ENCODE measurements at places on chromosomes 1 and 21.

DNA sequence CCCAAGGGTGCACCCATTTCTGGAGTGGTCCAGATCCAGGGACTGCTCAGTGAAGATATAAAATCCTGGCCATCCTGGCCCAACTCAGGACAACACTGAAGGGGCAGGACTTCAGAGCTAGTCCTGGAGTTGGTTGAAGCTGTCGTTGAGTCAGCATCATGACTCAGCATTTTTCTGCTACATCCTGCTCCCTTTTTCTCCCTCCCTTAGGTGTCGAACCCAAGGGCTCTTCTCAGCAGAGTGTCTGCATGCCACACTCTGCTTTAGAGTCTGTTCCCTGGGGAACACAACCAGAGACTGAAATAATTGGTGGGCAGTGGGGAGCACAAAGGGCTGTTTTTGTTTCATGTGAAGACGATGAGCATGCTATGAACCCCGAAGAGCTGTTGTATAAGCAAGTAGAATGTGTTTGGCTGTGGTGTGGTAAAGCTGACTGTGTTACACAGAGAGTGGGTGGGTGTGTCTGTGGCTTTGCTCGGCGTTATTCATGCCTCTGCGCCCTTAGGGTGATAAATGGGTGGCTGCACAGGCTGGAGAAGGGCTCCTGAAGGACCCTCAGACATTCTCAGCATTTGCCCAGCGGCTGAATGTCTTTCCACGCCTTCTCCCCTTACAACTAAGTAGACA lies 167.2 kb downstream of the CYYR1 start:
- DNase-seq = peak; percentile 86

DNA sequence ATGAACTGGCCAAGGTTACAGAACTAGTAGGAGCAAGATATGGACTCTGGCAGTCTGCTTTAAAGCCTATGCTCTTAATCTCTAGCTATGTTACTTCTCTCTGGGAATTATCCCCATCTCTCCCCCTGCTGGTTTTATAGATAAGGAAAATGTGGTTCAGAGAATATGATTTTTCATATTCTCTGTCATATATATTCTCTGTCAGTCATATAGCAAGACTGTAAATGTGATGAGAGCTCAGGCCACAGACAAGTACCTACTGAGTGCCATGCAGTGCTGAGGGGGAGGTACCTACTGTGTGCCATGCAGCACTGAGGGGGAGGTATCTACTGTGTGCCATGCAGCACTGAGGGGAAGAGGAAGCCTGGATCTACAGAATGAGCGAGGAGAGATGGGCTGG lies 220.3 kb upstream of the FGGY start:
- no peak for DNase-seq

DNA sequence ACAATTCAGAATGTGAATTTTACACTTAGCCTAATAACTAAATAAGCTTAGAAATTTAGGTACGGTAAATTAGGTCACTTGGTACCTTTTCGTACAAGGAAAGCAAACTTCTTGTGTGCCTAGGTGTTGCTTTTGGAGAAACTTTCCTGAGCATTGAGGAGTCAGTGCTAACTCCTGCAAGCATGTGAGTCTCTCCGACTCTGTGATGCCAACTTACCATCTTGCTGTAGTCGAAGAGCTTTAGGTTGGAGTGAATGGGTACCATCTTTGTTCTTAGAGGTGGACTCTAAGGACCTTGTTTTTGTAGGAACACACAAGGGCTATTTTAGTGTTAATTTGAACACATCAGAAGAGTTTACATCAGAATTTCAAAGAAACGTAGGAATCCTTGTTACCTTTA lies 688.9 kb downstream of the USP25 start:
- DNase-seq = no peak

- no peak for DNase-seq
These were observed 181.5 kb downstream of the PLPP3 start for GRCh38 chr1:56397811-56398231.

- DNase-seq = peak; percentile 38
These were observed 1.6 kb downstream of the COG2 start for GRCh38 chr1:230643908-230644307.

DNA sequence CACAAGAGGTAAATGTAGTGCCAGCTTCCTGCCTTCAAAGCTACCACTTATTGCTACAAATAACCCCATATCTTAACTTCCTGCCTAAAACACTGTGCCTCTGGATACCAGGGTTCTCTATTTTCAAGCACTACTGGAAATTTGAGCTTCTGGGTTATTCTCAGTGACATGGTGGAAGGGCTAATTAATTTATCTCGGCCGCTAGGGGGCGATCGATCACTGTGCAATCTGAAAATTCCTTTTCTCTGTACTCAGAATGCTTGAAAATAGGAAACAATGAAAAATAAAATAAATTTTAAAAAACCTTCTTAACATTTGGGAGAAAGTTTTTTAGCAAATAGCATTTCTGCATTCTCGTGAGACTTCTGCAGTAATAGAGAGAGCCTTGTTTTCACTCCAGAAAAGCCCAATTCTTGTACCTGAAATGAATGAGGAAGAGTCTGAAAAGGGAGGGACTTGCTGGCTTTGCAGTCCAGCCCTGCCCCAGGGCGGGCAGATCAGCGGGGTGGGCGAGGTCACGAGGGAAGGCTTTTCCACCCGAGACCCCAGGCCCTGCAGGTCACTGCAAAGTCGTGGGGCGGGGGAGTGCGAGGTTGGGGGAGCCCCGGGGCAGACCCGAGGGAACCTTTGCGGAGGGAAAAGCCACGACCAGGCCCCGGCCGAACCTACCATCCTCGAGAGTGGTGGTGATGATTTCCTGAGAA lies 276.7 kb downstream of the PCP4 start:
- peak; percentile 40 for DNase-seq

GRCh38 chr1:48831120-48831978 lies 54.7 kb upstream of the BEND5 start:
- DNase-seq = no peak

DNA sequence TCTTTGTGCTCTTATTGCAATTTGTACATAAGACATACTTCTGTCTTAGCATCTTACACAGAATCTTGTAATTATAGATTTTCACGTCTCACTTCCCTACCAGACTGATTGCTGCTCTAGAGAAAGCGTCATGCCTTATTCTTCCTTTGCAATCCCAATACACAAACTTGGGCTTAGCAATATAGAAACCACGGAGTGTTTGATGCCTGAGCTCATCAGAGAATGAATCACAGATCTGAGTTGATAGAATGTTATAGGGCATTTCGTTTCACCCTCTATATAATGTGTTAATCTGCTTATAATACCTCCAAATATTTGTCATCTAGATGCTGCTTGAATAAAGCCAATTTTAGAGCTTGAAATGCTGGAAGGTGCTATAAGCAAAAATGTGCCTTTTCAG lies 6.6 kb downstream of the FMO1 start:
- DNase-seq = peak; percentile 54

GRCh38 chr1:85328713-85329397 lies 52.4 kb upstream of the BCL10 start:
- DNase-seq = peak; percentile 99

DNA sequence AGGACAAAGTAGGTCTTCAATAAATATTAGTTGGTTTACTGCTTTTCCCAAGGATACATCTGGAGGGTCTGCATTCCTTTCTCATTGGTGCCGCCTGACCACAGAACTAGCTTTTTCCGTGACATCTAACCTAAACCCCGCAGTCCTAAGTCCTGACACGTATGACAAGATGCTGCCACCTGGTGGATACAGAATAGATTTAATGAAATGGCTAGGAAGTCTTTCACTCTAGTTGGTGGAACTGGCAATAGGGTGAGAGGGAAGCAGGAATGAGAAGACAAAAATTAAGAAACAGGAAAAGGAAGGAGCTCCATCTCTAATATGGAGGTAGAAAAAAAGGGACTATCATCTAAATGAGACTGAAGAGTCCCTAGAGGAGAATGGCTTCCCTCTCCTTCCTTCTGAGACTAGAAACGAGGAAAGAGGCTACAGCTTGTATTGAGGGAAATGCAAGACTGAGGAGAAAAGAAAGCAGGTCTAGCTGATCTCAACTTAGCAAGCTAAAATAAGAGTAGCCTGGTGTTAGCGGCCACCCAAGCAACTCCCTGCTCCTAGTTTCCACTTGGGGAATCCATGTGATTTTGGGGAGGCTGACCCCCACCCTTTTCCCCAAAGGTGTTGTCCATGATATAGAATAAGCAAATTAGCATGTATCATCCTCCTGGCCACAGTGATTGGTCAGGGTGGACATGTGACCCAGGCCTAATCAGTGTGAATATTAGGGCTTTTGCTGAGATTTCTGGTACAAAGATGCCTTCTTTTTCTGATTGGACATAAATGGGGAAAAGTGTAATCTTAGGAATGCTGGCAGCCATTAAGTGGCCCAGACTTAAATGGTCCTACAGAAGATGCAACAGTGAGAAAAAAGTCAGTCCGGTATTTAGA lies 5.9 kb downstream of the RFX5 start:
- DNase-seq = peak; percentile 84

DNA sequence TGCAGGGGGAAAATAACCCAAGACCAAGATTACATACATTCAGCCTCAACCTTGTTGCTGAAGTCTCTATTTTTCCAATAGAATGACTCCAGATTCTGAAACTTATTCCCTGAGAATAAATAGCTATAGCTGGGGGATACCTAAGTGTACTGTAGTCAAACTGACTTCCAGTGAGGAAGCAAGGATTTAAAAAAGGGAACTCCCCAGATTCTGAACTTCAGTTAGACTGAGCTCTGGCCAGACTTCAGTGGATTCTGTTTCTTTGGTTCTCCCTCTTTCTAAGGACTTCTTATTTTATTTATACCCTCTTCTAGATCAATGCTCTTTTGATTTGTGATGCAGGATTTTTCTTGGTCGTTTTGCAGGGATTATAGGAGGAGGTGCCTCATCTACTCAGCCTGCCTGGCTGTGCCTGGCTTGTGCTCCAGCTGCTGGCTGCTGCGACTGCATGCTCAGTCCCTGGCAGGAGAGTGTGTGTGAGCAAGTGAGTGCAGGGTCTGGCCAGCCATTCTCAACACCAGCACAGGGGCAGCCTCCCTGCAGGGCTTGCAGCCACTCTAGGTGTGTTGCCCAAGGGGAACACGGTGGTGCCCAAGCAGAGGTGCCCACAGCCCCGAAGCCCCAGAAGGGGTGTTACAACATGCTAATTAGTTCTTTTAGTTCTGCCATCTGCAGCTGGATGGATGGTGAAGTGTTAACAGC lies 43.0 kb downstream of the SPATA17 start:
- DNase-seq = no peak

DNA sequence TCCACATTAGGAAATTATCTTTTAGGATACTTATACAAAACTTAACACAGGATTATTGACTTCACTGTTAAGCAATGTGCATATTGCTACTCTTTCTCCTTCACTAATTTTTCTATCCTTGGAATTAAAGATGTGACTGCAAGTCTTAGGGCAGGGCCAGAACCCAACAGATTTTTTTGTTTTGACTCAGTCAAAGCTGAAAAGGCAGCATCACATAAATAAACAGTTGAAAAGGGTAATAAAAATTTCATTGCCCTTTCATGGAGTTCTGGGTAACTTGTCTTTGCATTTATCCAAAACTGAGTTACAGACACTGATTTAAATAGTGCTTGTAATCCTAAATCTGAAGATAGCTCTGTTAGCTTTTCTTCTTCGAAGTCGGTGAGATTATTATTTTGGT lies 1.9 kb upstream of the TMEM35B start:
- DNase-seq = peak; percentile 13

GRCh38 chr1:27600498-27601175 lies 3.3 kb downstream of the AHDC1 start:
- DNase-seq = peak; percentile 41

- DNase-seq = no peak
These were observed 50.0 kb upstream of the COL18A1 start for GRCh38 chr21:45354970-45355369.

- DNase-seq = no peak
These were observed 827 bp downstream of the OR2B11 start for GRCh38 chr1:247456914-247457639.

DNA sequence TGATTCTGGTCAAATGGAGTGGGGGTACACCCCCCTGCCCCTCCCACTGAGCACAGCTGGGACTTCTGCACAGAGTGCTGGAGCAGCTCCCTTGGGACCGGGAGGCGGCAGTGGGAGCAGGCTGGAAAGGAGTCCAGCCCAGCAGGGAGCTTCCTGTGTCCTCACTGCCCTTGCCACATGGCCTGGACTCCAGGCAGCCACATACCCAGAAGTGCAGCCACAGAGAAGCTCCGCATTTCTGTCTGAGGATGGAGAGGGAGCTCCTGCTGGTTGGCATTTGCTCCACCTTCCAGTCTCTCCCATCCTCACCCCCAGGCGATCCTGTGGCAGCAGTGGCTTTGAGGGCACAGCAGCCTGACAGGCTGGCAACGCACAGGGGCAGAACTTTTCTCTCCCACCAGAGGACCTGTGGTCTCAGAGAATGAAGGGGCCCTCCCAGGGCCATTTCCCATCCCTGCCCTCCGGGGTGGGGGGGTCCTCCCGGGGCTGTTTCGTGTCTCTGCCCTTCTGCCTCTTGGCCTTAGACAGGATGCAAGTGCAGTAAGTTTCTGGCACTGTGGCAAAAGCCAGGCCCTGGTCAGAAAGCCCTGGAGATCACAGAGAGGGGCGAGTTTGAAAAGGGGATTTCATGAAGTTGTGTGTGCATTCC lies 103.6 kb upstream of the COL6A1 start:
- peak; percentile 72 for DNase-seq

GRCh38 chr1:228361314-228362140 lies 45.1 kb downstream of the TRIM11 start:
- no peak for DNase-seq

DNA sequence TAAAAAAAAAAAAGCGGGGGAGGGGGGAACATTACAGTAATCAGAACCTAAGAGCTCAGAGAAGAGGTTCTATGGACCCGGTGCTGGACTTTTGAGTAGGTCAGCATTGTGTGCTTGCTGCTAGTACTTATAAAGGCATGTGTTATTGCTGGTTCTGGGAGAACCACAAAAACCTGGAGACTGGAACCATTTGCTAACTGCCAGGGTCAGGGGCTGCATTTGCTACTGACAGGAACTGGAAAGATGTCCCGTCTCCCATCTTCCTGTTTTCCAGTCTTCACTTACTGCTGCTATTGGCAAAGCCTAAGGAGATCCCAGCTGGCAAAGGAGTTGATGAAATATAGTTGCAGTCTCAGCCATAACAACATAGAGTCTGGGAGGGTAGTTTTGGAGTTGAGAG lies 4.3 kb downstream of the RNF2 start:
- DNase-seq = no peak

DNA sequence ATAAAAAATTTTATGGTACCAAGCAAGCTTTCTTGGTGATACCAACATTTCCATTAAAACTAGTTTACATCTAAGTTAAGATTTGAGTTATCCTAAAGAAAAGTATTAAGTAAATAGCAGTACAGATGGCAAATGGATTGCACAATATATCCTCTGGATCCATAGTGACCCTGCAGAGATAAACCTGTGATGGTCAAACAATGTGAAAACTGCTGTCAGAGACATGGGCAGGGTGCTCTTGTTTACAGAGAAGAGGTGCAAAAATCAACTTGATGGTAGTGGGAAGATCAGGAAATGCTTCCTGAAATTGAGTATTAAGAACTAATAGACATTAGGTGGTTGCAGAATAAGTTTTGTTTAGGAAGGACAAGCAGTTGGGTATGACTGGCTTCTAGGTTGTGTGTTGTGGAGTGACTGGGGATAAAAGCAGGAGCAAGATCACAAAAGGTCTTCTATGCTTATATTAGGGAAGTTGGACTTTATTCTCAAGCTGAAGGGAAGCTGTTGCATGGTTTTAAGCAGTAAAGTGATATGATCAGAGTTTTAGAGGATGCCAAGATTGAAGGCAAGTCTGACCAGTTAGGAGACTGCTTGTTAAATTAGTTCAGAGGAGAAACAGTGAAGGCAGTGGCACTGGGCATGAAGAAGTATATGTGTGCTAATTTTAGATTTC lies 9.9 kb downstream of the TTC3 start:
- DNase-seq = no peak

- no peak for DNase-seq
These were observed 5.4 kb upstream of the TNFRSF4 start for GRCh38 chr1:1219341-1219740.
